HS-27A (cell line): ENCODE measurements at places on chromosomes 2 and 18.
A peak's percentile ranks its signal among the peaks of the same experiment; 100 is the strongest.

- no peak for DNase-seq
Measured at GRCh38 chr18:22822841-22823508, 110.2 kb upstream of the RBBP8 start.

DNA sequence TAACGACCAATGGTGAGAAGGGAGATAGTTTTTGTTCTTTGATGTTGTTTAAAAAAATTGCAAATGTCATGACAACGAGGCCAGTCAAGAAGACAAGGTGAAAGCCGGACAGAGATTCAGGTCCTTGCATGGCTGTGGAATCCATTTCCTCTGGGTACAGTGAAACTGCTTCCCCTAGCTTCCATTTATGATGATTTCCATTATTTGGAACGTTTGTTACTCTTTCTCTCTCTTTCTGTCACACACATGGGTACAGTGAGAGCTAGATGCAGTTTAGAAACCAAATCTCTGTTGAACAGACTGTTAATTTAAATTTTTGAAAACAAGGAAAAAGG lies 57.4 kb upstream of the MSH2 start:
- DNase-seq, result no peak

DNA sequence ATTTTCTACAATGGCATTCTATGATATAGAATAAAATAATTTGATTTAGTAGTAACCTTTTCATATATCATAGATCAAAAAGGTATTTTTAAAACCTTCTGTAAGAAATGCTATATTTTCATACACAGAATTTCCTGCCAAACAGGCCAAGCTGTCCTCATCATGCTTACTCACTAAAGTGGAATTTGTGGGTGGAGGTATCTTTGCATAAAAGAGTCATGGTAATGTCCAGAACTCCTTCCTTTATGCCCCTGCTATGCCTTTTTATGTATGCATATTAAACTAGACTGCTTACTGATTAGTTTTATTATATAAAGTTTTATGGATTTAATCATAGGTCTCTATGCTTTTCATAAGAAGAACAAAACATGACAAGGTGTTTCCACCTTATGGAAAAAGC lies 27.5 kb upstream of the MARCHF7 start:
- peak; percentile 29 for DNase-seq

DNA sequence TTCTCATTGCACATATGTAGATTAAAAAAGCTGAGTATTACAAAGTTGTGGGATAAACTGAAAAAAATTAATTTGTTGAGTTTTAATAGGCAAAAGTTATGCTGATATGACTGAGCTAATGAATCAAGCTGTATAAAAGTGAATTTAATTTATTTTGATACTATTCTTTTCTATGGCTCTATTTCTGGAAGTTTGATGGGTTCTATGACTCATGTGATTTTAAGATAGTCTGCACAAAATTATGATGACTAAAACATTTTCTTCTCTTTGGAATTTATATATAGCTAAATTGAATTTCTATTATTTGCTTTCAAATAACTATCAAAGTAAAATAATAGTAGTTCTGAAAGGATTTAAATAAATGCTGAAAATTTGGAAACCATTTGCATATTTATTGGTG lies 71.0 kb upstream of the MMADHC start:
- no peak for DNase-seq

DNA sequence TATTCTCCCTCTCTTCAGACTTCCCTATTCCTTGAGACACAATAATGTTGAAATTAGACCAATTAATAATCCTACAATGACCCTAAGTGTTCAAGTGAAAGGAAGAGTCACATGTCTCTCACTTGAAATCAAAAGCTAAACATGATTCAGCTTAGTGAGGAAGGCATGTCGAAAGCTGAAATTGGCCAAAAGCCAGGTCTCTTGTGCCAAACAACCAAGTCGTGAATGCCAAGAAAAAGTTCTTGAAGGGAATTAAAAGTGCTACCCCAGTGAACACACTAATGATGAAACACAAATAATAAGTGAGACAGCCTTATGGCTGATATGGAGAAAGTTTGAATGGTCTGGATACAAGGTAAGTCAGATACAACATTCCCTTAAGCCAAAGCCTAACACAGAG lies 115.4 kb downstream of the PXDN start:
- DNase-seq, result no peak

DNA sequence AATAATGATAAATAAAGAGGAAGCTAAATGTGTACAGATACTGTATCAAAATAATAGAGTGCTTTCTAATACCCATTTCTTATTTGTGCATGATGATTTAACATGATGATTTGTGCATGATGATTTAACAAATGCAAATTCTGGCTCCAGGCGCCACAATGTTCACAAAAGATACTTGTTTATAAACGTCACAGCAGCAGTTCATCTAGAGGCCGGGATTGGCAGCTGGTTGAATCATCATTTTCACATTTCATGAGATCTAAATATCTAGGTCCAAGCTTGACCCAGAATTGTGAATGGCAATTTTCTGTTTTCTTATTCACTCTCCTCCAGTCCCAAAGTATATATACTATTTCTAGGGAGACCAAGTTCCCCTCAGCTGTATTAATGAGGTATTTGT lies 322.0 kb downstream of the SUCLG1 start:
- DNase-seq, result no peak

DNA sequence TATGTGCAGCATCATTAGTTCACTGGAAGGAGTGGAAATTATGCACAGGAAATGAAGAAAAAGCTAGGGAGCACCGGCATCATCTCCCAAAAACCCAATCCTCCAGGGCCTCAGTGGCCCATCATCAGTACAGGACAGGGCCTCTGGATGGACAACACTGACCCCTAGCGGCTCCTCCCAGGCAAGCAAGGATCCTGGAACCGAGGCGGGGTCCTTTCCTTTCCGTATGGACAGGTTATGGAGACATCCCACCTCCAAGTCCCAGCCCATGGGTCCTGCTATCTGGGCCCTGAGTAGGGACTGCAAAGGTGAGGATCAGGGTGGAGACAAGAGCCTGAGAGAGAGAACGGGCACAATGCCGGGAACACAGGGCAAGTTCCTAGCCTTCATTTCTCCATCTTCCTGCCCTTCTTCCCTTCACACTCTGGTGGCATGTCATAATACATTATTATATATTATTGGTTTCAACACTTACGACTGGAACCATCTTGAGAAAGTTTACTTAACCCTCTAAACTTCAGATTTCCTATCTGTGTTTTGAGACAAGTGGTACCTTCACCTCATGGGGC lies 68.2 kb downstream of the ZNF516 start:
- DNase-seq, result no peak

- no peak for DNase-seq
Measured at GRCh38 chr18:8868276-8868675, 162.9 kb downstream of the MTCL1 start.

- DNase-seq, result no peak
Measured at GRCh38 chr18:59985289-59985688, 85.5 kb downstream of the PMAIP1 start.

- DNase-seq, result no peak
Measured at GRCh38 chr2:219713110-219713509, 85.7 kb downstream of the SLC4A3 start.

DNA sequence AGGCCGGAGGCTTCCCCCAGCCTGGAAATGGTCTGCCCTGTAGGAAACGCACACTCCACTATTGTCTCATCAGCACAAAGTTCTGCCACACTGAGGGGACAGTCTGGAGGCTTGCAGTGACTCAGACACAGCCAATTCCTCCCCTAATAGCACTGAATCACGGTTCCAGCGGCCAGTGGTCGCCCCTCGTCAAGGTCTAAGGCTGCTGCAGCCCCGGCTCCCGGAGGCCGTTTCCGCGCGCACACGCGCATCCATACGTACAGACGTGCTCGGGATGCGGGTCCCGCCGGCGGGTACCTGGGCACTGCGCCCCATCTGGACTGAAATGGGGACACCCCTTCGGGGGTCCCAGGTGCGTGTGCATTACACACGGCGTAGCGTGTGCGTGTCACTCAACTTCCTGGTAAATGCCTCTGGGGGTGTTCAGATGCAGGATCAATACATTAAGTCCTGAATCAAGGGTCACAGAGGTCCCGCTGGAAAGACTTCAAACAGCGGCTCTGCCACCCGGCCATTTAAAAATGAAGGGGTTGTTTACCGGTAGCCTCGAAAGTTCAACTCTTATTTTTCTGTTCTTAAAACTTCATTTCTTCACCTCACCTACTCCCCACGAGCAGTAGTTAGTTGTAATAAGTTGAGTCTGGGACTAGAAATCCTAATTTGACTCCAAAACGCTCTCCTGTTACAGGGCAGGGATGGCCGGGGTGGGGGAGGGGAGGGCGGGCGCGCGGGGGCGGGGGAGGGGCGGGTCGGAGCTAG lies 572 bp upstream of the ZNF516 start:
- DNase-seq, result no peak

DNA sequence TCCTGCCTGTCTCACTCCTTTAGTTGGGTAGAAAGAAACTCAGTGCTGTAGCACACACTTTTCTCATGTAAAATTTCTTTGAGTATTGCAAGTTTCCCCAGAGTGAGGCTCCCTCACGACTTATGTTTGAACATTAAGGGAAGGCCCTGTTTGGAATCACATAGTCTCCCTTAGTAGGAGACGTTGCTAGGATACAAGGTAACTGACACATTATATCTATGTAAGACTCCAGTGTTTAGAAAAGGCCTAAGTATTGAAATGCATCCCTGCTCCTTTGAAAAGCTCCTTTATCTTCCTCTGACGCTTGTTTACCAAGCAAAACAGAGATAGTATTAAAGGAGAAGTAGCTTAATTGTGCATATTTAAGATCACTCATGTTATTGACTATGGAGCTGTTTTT lies 248.2 kb downstream of the PHLPP1 start:
- DNase-seq, result no peak

DNA sequence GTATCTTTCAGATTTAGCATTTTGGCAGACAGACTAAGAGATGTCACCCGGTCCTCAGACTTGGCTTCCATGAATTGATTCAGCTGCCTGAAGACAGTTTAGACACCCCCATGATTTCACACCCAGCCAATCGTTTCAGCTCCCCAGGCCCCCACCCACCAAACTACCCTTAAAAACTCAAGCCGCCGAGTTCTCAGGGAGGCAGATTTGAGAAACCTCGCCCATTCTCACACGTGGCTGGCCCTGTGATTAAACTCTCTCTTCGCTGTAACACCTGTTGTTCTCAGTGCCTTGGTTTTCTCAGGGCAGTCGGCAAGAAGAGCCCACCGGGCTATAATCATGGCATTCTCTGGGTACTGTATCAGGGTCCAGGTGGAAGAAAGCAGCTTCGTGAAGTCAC lies 35.2 kb downstream of the UXS1 start:
- no peak for DNase-seq

GRCh38 chr2:129367107-129367506 lies 612.4 kb upstream of the RAB6C start:
- no peak for DNase-seq

- DNase-seq, result no peak
Measured at GRCh38 chr2:39723946-39724827, 54.9 kb downstream of the THUMPD2 start.

DNA sequence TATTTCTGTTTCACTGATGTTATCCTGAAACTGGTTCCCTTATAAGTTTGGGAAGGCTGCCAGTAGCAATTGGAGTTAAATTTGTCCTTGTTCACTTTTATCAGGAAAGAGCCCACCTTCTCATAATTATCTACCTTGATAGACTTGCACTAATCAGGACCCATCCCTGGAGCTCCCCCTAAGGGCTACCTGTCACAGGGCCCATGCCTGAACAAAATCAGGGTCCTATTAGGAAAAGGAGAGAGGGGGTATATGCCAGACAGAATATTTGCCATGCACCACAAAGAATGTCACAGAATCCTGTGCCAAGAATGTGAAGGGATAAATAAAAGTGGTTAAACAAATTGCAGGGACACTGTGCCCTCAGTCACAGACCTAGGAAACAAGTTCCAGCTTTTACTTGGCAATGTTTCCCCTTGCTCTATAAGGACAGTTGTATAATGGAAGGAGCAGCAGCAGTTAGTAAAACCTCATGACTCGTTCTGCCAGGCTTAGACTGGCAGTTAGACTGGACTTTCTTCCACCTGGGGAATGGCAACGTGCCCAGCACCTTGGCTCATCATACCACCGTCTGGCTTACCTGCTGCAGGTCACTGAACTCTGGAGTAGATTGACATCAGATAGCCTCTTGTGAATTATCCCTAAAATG lies 32.3 kb upstream of the VWC2L start:
- DNase-seq, result no peak

- DNase-seq, result no peak
Measured at GRCh38 chr2:68837861-68838341, 33.3 kb downstream of the BMP10 start.

DNA sequence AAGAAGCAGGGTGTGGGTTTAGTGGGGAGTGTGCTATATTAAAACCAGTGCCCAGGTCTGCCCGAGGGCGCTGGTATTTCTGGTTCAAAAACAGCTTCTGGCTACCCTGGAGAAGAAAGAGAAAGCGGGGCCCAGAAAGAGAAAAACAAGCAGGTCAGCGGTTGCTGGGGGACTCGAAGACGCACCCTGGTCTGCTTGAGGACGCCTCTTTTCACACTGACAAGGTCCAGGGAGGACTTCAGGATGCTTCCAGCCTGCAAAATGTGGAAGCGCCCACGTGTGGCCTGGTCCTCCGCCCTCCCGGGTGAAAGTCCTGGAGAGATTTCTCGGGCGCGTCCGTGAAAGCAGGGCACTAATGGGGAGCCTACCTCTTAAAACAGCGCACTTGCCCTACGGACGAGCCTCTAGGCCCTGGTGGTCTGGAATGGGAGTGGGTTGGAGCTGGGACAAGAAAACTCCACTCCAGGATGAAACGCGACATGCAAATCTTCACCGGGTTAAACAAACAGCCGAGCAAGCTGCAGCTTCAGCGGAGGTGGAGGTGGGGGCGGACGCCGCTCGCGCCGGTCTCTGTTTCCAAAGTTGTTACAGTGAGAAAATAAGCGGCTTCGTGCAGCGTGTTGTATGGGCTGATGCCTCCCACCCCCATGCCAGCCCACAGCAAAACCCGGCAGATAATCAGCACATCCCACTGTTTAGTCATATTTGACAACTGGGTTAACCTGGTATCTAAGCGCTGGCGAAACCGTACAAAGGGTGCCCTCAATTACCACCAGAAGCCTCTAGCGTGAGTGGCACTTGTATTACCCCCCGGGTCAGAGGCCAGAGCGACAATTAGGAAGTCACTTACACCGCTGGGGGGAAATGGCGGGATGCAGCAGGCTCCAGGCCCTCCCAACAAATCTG lies 1.1 kb upstream of the SP9 start:
- DNase-seq, result no peak

DNA sequence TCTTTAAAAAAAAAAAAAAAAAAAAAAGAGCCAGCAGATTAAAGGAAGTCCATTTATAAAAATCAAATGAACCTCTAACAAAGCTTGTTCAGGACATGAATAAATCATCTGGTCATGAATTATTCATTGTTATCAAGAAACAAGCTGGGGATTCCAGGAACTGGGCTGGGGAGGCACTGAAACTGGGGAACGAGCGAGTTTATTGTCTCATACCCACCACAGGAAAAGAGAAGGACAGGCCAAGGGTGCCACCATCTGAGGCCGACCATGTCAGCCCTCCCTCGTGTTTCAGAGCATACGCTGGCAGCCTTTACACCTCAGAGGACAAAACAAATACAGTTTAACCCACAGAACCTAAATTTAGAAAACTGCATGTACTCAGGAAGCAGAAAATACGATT lies 164.2 kb downstream of the VWC2L start:
- no peak for DNase-seq

- DNase-seq, result no peak
Measured at GRCh38 chr2:70133491-70134322, 46.4 kb downstream of the PCBP1 start.

- DNase-seq, result no peak
Measured at GRCh38 chr2:229343661-229344060, 72.6 kb upstream of the PID1 start.
